Renal pelvis (tissue), 12 donors: ENCODE measurements at places on chromosomes 13 and 19. TPM values are rescaled to one million over a fixed set of nuclear protein-coding genes. Genes with fewer than 3 reads are reported as not detected.

SLITRK1 gene
- polyA plus RNA-seq = 0.13 TPM

ZNF227 gene
- 26.1 TPM for polyA plus RNA-seq

FCER2 gene
- polyA plus RNA-seq = 0.17 TPM

CERS4 gene
- 53.4 TPM for polyA plus RNA-seq

SBK2 gene
- polyA plus RNA-seq = 0.99 TPM

POLRMT gene
- polyA plus RNA-seq = 64.7 TPM

SLITRK5 gene
- 1.8 TPM for polyA plus RNA-seq

ARGLU1 gene
- polyA plus RNA-seq = 418 TPM

DNA sequence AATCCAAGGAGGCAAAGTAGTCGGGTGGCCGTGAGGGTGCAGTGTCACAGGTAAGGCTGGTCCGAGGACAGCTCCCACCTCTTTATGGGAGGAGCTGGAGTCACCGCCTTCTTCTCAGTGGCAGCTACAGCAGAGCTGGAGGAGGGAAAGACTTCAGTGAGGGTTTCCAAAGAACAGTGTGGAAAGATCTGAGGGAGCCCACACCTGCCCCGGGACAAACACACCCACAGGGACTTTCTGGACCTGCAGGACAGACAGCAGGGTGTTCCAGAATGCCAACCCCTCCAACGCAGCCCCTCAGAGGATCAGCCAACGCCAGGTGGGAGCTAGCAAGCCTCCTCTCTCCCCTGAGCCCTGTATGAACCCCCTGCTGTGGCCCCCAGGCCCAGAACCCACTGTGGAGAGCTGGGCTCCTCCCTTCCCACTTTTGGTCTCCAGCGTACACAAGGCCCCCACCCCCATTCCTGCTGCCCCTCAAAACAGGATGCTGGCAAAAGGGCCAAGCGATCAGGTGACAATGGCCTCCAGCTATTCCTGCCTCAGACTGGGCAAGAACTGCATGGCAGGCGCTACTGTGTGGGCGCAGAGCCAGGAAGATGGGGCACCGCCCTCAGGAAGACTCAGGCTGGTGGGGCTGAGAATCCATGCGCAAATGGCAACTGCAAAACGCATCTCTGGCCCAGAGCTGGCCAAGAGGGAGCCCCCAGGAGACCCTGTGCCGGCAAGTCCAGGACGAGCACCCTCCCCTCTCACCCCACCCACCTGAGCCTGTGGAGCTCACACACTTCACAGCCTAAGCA is 3.5 kb upstream of the CD320 start:
- no peak for DNase-seq

GRCh38 chr13:45374917-45375316 is 33.9 kb upstream of the TPT1 start:
- DNase-seq = no peak

DNA sequence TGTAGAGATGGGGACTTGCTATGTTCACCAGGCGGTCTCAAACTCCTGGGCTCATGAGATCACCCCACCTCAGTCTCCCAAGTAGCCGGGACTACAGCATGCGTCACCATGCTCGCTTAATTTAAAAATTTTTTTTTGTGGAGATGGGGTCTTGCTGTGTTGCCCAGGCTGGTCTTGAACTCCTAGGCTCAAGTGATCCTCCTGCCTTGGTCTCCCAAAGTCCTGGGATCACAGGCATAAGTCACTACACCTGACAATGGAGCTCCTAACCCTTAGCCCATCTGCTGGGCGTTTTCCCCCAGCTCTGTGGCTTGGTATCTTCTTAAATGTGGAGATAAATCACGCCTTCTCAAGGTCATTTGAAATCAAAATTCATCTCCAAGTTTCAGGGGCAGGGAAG is 6.3 kb upstream of the ADAMTS10 start:
- no peak for DNase-seq

DNA sequence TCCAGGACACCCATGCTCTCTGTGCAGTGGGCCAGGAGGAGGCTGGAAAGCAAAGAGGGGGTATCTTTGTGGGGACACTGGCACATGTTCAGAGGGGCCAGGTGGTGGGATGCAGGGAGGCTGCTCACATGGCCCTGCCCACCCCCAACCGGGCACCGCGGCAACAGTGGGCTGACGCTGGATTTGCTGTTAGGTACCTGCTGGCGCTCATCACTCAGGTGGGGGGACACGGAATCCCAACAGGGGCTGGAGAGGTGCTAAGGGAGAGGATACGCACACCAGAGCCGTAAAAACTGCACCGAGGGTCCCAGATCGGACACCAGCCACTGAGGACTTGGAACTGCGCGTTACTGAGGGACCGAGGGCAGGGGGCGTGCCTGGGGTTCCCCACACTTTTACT is 19.2 kb downstream of the AKAP8L start:
- DNase-seq = no peak

GRCh38 chr19:4581666-4582553 is 22.4 kb upstream of the SEMA6B start:
- DNase-seq = no peak

- no peak for DNase-seq
Measured at GRCh38 chr13:110242615-110243014, 64.3 kb downstream of the COL4A1 start.

- DNase-seq = no peak
Measured at GRCh38 chr13:51255556-51255955, 33.4 kb downstream of the FAM124A start.

- no peak for DNase-seq
Measured at GRCh38 chr19:48506138-48506733, 5.4 kb downstream of the LMTK3 start.

DNA sequence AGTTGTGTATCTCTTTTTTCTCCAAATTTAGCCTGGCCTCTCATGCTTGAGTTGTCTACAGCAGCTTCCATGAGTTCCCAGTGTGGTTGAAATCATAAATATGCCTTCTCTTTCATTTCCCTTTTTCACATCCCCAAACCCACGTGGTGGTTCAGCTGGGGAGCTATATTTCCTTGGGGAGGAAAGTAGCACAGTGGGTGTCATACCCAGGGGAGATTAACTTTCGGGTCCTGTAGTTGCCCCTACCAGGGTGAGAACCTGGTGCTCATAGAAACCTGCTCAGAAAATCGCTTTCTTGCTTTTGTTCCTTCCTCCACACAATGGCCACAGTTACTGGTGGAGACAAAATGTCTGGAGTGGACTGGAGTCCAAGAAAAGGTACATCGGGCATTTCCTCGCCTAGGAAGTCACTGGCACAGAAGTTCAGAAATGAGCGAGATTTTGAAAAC is 7.0 kb upstream of the LILRA4 start:
- DNase-seq = no peak

GRCh38 chr13:20492641-20493040 is 33.0 kb downstream of the CRYL1 start:
- no peak for DNase-seq
